ENCODE measurements at places on chromosomes 1 and 21.

- no peak for DNase-seq
Measured at GRCh38 chr1:45906883-45907282, 103.5 kb downstream of the MAST2 start.

DNA sequence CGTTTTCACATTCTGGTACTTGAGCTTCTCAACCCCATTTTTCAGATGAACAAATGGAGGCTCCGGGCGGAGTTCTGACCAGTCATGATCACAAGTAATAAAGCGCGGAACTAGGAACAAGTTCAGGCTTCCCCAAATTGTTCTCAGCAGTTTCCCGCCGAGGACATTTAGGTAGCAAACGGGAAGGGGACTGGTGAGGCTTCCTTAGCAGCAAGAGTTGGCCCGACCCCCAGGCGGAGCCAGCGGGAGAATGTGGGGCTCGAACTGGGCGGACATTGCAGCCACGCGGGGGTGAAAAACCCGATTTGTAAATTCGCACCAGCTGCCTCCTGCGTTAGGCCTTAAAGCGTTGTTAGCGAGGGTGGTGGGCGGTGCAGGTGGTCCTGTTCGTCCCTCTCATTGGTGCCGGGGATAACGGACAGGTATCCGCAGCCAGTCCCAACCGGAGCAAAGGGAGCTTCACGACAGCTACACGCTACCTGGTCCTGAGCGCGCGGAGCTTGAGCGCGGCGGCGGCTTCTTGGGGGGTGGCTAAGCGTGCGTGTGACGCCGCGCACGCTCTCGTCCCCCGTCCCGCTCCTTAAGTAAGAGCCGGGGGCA, 15.3 kb downstream of the SEMA6C start:
- peak; percentile 85 for DNase-seq

- no peak for DNase-seq
Measured at GRCh38 chr1:34846265-34846664, 13.3 kb downstream of the SMIM12 start.

DNA sequence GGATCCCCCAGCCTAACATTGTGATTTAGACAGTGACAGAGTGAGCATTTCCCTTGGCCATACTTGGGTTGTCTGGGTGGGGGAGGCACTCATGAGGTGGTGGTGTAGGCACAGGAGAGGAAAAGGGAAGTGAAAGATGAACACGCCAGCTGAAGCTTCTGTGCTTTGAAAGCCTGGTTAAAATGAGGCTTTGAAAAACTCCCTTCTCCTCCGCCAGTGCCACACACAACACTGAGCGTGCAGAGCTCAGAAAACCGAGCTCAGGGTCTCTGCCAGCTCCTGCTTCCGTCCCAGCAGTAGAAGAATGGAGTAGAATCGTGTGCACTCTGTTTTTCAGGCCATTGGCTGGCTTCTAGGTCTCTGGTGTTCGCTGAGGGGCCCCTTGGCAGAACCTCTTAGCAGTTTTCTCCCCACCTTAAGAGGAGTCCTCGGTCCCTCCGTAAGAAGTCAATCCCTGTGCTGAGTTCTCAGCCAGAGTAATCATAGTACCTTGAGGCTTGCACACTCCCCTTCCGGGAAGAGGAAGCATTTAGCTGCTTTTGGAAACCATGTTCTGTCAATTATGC, 12.9 kb downstream of the PLEKHM2 start:
- DNase-seq = peak; percentile 58

GRCh38 chr1:84704872-84705417, 14.7 kb upstream of the SSX2IP start:
- no peak for DNase-seq

DNA sequence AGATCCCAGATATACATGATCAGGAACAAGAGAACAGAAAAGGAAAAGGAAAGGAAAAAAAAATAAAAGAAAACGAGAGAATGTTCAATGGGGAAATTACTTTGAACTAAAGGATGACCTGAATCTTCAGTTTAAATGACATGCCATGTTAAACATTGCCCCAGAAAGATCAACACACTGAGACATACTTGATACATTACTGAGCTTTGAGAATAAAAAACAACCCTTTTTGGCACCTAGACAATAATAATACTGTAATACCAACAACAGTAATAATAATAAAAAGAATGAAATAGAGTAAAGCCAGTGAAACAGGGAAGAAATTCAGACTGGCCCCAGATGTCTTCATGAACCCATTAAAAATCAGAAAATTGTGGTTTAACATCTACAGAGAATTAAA, 44.8 kb downstream of the CLIC6 start:
- DNase-seq = no peak

- peak; percentile 11 for DNase-seq
Measured at GRCh38 chr1:185733818-185734735, at the start of gene HMCN1. Gene HMCN1, plus strand, starts transcription at chr1:185734391. Its CDS starts 389 bp downstream, at chr1:185734780.
